ENCODE measurements at places on chromosomes 3 and 15. TPM values are rescaled to one million over a fixed set of nuclear protein-coding genes. Genes with fewer than 3 reads are reported as not detected.

MAP1A gene
- total RNA-seq, result 0.68 TPM

GALNT15 gene
- total RNA-seq, result not detected

GABRG3 gene
- not detected for total RNA-seq

DCBLD2 gene
- 2.0 TPM for total RNA-seq

ATG3 gene
- total RNA-seq, result 76.9 TPM

CX3CR1 gene
- total RNA-seq, result 0.25 TPM

GP5 gene
- 0.80 TPM for total RNA-seq

TRAT1 gene
- 12.3 TPM for total RNA-seq

BMF gene
- total RNA-seq, result 5.4 TPM

GORASP1 gene
- 11.9 TPM for total RNA-seq

CACNA1D gene
- not detected for total RNA-seq

- H3K27ac ChIP-seq, result no peak overlapping the region
- peaks cover 14% of the 10 kb centered on the region for H3K4me1 ChIP-seq
Observed at GRCh38 chr3:125280668-125281361, 68.3 kb upstream of the SLC12A8 start.

GRCh38 chr3:80261082-80261481 is 493.3 kb upstream of the ROBO1 start:
- no peak overlapping the region for H3K4me3 ChIP-seq
- no peaks in the 10 kb centered on the region for H3K36me3 ChIP-seq
- no peaks in the 10 kb centered on the region for H3K4me1 ChIP-seq
- no peak overlapping the region for H3K27ac ChIP-seq

- H3K36me3 ChIP-seq, result no peaks in the 10 kb centered on the region
- H3K4me1 ChIP-seq, result peaks cover 12% of the 10 kb centered on the region
- no peaks in the 10 kb centered on the region for H3K27me3 ChIP-seq
- H3K27ac ChIP-seq, result no peak overlapping the region
Observed at GRCh38 chr3:179079537-179079936, 7.9 kb upstream of the ZMAT3 start.

DNA sequence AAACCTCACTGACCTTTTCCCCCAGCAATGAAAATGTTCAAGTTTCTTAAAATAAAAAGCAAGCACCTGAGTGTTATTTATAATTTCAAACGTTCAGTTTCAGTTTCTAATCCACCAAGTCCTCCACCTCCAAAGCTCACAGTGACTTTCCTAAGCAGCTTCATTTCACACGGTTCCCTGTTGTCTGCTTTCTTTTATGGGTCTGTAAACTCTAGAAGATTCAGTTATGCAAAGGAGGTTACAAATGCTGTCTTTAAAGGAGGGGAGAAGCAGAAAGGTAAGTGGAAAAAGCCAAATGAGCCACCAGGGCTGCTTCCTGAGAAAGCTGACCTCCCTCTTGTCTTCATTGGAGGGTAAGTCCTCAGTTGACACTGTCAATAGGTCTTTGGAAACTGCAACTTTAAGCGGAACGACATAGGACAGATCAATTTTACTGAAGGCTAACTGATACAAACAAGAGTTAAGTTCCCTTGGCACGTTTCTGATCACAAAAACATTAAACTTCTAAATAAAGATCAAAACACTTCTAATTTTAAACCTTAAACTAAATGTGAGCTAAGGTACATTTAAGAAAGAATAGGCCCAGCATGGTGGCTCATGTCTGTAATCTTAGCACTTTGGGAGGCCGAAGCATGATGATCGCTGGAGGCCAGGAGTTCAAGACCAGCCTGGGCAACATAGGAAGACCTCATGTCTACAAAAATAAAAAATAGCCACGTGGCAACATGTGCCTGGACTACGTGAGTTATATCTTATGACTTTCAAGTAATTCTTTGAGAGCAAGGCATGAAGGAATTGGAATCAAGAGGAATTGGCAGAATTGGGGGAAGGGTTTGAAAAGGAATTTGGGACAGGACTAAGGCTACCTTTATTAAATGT is 151.9 kb upstream of the UBE2E1 start:
- no peaks in the 10 kb centered on the region for H3K36me3 ChIP-seq
- H3K4me3 ChIP-seq, result no peak overlapping the region
- no peak for DNase-seq
- H3K27me3 ChIP-seq, result no peaks in the 10 kb centered on the region
- no peak overlapping the region for H3K27ac ChIP-seq

DNA sequence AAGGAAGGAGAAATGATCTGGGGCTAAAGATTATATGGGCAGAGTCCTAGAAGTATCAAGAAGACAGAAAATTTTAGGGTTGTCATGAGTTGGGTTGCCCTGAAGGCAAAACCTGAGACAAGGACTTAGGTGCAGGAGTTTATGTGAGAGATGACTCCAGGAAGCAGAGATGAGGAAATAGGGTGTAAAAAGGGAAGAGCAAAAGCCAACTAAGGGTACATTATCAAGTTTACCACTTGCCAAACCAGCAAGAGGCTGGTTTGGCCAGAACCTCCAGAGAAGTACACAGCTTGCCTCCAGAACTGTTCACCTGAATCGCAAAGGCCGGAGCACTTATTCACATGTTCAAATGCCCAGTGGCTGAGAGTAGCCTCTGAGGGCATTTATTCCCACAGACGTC is 116.7 kb downstream of the FHIT start:
- DNase-seq, result no peak
- no peak overlapping the region for H3K27ac ChIP-seq
- no peaks in the 10 kb centered on the region for H3K4me1 ChIP-seq
- H3K27me3 ChIP-seq, result no peaks in the 10 kb centered on the region

DNA sequence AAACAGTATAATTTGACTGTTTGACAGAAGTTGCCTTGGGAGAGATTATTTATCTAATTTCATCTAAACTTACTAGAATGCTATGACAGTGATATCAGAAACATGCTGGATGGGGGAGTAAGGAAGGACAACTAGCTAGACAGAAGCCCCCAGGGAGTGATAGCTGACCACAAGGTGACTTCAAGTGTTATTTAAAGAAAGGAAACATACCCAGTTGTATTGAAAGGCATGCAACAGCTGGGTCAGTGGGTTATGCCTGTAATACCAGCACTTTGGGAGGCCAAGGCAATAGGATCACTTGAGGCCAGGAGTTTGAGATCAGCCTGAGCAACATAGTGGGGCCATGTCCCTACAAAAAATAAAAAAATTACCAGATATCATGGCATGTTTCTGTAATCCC is 69.6 kb downstream of the SLC49A4 start:
- no peaks in the 10 kb centered on the region for H3K27me3 ChIP-seq
- no peak overlapping the region for H3K4me3 ChIP-seq
- no peaks in the 10 kb centered on the region for H3K36me3 ChIP-seq
- no peak overlapping the region for H3K27ac ChIP-seq

DNA sequence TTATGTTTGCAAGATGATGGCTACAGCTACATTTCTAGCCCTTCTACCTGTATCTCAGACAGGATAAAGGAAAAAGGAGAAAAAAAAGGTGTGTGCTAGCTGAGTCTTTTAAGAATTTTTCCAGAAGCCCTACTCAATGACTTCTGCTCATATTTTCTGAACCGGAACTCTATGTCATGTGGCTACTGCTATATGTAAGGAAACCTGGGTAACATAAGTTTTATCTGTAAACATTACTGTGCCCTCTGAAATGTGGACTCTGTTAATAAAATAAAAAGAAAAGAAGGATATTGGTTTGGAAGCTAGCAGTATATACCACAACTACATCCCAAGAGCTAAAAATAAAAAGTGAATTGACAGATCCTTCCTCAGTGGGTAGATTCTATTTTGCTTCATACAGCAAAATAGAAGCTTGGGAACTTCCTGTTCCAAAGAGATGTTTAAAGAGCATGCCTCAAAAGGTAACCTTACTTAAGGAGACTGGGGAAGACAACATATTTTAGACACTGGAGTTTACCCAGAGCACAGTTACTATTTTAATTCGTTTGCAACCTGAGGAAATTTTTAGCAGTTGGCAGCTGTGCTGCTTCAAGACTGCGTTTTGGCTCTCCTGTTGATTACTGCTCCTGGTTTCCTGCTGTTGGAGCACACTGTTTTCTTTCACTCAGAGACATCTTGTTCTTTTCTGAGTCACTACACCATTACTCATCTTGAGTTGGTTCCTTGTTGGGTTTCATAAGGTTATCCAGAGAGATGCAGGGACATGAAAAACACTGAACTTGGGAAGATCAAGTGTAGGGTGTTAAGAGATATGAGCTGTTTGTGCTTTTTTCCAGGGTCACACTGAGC is 280.7 kb downstream of the NFKBIZ start:
- no peak overlapping the region for H3K4me3 ChIP-seq
- no peaks in the 10 kb centered on the region for H3K36me3 ChIP-seq

DNA sequence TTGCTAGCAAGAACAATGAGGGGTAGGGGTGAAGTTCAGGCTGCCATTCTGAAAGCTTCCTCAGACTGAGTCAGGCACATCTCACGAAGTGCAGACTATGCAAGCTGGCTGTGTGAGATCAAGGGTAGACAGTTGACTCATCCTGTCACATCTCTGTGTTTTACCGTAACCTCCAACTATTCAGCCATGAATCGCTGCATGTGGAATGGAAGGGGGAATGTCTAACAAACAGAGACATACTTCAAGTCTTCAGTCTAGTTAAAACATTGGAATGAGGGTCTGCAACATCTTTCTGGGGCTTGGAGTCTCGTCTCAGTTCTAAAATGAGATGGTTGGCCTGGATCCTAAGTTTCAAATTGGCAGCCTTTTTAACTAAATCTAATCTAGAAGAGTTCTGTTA is 25.9 kb downstream of the AGTR1 start:
- H3K4me3 ChIP-seq, result no peak overlapping the region
- H3K4me1 ChIP-seq, result no peaks in the 10 kb centered on the region
- no peak for DNase-seq
- no peaks in the 10 kb centered on the region for H3K36me3 ChIP-seq
- H3K27me3 ChIP-seq, result peaks cover 3% of the 10 kb centered on the region

GRCh38 chr3:61723038-61723437 is 161.7 kb downstream of the PTPRG start:
- H3K27ac ChIP-seq, result no peak overlapping the region
- no peaks in the 10 kb centered on the region for H3K4me1 ChIP-seq
- no peaks in the 10 kb centered on the region for H3K27me3 ChIP-seq
- no peak for DNase-seq
- no peak overlapping the region for H3K4me3 ChIP-seq

- H3K27ac ChIP-seq, result no peak overlapping the region
- no peak overlapping the region for H3K4me3 ChIP-seq
- no peaks in the 10 kb centered on the region for H3K27me3 ChIP-seq
Observed at GRCh38 chr3:149288655-149289054, 44.8 kb downstream of the TM4SF18 start.

DNA sequence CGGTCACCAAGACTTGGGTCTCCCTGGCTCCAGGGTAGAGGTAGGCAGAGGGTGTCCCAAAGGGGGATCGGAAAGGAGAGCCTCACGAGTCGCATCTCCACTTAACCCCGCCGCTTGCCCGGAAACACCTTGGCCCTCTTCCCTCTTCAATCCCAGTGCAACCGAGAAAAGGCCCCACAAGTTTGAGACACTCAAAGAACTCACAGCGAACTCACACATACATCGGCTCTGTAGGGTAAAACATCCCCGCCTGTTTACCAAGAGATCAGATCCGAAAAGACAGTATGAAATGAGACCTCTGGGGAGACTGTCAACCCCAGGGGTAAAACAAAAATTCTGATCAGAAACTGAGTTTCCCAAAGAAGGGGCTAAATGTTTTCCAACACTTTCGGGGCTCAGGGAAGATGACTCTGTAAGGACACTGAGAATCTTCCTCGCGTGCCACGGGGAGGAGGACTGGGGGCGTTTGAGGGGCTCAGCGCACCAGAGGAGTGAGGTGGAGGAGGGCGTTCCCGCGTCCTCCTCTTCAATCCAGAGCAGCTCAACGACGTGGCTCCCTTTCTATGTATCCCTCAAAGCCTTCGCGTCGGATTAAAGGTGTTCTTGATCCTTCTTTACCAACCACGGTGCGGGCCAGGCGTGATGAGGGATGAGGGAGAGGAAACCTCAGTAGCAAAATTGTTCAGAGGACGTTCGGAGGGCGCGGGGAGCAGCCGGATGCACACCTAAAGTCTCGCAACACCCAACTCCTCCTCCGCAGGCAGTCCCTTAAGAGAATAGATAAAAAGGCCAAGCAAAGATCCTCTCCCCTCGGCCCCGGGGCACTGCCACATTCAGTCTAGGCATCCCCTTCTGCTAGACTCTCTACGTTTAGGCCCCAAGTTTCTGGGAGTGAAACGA is 3.7 kb downstream of the WNT5A start:
- peaks cover 91% of the 10 kb centered on the region for H3K27me3 ChIP-seq
- H3K36me3 ChIP-seq, result no peaks in the 10 kb centered on the region

DNA sequence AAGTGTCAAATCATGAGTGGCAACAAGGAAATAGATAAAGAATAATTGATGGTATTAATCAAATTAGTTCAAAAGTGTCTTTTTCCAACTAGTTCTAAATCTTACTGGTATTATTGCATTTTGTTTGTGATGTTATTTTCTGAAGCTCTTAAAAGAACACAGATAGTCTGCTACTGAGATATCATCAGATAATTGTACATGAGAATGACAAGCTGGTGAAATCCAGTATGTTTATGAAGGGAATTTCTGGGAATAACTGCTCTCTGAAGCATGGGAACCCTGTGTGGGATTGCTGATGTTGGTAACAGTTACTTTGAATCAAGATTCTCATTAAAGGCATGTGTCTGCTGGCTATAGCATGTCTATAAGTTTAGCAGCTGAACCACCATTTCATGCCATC is 190.3 kb upstream of the CDIN1 start:
- H3K4me1 ChIP-seq, result no peaks in the 10 kb centered on the region
- no peak overlapping the region for H3K27ac ChIP-seq
- H3K36me3 ChIP-seq, result no peaks in the 10 kb centered on the region

DNA sequence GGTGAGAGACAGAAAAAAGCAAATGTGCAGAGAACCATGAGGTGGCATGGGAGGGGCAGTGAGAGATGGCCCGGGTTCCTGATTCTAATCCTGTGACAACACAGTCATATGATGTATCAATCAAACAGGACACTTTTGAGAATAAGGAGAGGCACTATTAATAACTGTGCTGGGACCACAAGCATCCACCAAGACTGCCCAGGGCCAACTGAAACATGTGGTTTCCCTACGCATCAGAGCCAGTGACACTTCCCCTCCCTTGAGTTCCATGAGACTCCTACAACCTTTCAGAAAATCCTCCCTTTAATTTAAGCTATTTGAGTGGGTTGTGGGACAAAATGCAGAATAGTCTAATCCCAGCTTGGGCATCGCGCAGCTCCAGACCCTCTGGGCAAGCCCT is 17.4 kb downstream of the SH3BP5 start:
- DNase-seq, result no peak
- H3K4me3 ChIP-seq, result no peak overlapping the region
- peaks cover 62% of the 10 kb centered on the region for H3K4me1 ChIP-seq
- H3K27me3 ChIP-seq, result no peaks in the 10 kb centered on the region
- H3K27ac ChIP-seq, result peak overlapping the region; percentile 26

GRCh38 chr3:48927928-48928327 is 9.3 kb downstream of the ARIH2 start:
- no peak overlapping the region for H3K27ac ChIP-seq
- no peaks in the 10 kb centered on the region for H3K27me3 ChIP-seq
- peaks cover 54% of the 10 kb centered on the region for H3K4me1 ChIP-seq
- H3K36me3 ChIP-seq, result peaks cover 58% of the 10 kb centered on the region
- peak overlapping the region; percentile 22 for H3K4me3 ChIP-seq
- DNase-seq, result no peak

DNA sequence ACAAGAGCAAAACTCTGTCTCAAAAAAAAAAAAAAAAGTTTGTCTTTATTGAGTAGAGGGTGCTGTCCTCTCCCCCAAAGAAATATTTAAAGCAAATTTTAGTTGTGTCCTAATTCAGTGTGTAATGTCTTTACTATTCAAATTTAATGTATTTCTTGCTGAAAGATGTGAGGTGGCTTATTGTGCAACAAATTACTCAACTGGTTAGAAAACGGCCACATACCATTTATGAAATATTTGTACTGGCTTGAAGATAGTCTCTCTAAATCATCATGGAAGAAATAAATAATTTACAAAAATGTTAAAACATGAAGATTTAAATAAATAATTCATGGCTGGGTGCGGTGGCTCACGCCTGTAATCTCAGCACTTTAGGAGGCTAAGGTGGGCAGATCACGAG is 63.0 kb downstream of the SLTM start:
- H3K27ac ChIP-seq, result no peak overlapping the region
- no peaks in the 10 kb centered on the region for H3K4me1 ChIP-seq
- H3K27me3 ChIP-seq, result no peaks in the 10 kb centered on the region
- no peak for DNase-seq
- H3K4me3 ChIP-seq, result no peak overlapping the region

Measured in activated naive CD8-positive, alpha-beta T cell treated with anti-CD3 and anti-CD28 coated beads for 36 hours (primary cell).